ENCODE measurements at places on chromosomes 1 and 21.

- DNase-seq: no peak
These were observed 165.7 kb upstream of the SYT6 start for GRCh38 chr1:114319418-114319817.

GRCh38 chr1:178539291-178539690, 26.4 kb downstream of the TEX35 start:
- DNase-seq: no peak

DNA sequence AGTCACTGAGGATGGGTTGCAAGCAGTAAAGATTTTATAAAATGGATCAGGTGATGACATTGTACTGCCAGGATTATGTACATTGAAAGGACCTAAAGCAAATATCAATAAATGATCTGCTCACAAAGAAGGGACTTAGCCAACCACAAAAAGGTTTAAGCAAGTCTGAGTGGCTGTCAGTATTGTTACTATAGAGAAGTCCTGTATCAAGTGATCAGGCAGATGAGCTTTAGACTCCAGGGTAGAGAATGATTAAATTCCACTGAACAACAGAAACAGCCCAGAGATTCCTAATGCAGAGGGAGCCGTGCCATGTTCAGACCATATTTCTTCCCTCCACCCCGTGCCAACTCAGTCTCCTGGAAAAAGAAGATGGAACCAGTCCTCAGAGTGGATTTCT, 138.9 kb downstream of the SETD4 start:
- no peak for DNase-seq

DNA sequence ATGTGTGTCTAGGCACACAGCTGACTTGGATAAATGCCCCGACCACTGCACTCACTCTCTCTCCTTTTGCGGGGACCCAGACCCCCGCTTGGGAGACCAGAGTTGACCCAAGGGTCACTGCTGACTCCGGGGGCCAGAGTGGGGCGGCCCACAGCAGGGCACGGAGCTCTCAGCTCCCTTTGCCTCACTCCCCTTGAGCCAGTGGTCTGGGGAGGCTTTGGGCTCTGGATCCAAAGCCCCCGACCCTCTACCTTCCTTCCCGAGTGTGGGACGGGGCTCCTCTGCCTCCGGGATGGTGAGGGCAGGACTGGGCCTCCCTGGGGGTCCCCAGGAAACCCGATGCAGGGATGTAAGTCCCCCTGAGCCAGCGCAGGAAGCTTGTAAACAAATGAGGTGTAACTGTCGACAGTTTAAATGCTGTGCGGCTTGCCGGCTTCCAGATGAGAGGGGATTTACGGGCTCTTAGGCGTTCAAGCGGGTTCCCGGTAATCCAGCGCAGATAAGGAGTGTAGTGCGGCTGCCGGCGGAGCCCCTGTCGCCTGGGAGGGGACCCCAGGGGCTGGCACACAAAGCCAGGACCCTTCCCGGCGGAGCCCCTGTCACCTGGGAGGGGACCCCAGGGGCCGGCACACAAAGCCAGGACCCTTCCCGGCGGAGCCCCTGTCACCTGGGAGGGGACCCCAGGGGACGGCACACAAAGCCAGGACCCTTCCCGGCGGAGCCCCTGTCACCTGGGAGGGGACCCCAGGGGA, 7.4 kb downstream of the ACTRT2 start:
- DNase-seq: no peak

- peak; percentile 84 for DNase-seq
These were observed 1.2 kb downstream of the ANP32E start for GRCh38 chr1:150234566-150235293.

- peak; percentile 63 for DNase-seq
These were observed 2.8 kb upstream of the EYA3 start for GRCh38 chr1:28091043-28091781.

- no peak for DNase-seq
These were observed 60.1 kb downstream of the KCNK1 start for GRCh38 chr1:233673947-233674431.

DNA sequence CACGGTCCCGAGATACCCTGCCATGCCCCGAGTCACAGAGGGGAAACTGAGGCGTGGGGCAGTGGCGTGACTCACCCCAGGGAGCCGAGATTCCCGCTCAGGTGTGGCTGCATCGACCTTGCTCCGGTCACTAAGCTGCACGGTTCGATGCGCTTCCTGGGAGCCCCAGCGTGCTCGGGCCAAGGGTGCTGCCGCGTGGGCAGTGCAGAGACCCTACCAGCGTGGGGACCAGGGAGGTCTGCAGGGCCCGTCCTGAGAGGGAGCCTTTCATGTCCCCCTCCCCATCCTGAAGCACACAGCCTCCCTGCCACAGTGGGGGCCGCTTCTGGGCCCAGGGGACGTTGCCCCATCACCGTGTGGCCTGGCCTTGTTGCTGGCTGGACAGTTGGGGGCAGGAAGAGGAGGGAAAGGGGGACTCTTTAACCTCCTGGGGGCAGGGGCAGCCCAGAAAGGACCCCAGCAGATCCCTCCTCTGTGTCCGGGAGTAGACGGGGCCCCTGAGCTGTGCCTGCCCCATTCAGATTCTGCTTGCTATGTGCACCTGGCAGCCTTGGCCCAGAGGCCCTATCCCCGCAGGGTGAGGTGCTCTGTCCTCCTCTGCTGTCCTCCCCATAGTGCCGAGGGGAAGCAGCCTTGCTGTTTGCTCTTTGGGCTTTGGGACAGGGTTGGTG, 52.3 kb downstream of the COL18A1 start:
- no peak for DNase-seq

DNA sequence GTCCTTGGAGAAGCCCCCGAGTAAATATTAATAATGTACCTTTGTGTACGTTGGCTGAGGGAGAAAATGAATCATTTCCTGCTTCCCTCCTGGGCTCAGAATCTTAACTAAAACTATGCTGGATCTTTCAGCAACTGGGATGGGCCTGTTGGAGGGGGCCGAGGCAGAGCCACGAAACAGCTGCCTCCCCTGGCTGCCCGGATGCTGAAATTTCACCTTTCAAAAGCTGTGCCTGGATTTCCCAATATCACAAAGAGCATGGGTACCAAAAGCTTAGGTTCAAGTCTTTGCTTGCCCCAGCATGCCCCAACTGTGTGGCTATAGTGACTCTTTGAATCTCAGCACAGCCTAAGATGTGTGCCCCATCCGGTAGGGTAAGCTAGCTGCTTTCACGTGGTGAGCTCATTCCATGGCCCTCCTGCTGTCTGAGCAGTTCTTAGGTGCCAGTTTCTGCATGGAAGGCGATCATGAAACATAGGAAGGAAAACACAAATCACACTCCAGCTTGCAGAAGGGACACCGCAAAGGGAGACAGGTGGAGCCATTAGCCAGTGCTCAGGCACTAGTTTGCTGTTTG, 473.5 kb downstream of the PTPRU start:
- DNase-seq: no peak

- DNase-seq: no peak
These were observed 107.6 kb downstream of the NOS1AP start for GRCh38 chr1:162177126-162177525.
